ENCODE measurements at places on chromosomes 4 and X.

DNA sequence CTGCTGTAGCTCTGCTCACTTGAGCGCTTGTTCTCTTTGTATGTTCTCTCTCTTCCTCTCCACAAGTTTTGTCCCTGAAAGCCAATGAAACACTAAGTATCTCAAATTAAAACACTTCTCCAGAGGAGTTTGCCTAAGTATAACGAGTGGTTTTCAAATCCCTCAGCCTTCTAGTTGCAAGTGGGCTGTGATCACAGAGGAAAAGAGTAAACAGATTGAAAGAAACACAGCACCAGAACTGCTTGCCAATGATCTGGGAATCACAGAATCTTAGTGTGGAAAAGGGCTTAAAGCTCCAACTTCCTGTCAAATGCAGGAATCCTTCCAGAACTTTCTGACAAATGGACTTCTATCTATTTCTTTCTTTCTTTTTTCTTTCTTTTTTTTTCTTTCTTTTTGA is 4.8 kb upstream of the PRSS12 start:
- DNase-seq = no peak

GRCh38 chr4:170059421-170059820 is 30.3 kb downstream of the AADAT start:
- DNase-seq = no peak

- no peak for DNase-seq
These were observed 235.9 kb upstream of the GIMD1 start for GRCh38 chr4:106604319-106605051.

GRCh38 chrX:69010339-69010738 is 154.9 kb downstream of the PJA1 start:
- DNase-seq = no peak

- DNase-seq = no peak
These were observed 161.5 kb upstream of the SFRP2 start for GRCh38 chr4:153950100-153950979.

GRCh38 chr4:55866290-55866907 is 13.0 kb downstream of the EXOC1 start:
- no peak for DNase-seq

DNA sequence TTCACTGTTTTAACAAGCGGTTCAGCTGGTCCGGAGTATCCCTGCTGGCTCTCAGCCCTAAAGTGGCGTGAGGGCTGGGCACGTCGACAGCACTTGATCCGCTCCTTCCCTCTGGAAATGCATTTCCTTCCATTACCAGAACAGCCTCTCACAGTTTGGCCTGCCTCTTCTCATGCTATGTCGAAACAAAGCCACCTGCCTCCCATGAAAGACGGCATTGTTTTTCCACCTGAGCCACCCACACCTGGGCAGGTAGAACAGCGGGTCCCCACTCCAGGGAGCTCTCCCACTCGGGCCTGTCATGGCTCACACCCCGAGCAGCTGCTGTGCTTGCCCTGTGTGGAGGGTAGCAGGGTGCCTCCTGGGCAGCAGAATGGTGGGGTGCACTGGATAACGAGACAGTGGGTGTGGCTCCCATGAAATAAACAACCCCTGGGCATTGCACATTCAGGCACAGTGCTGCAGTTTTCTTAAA is 86.2 kb downstream of the FHDC1 start:
- DNase-seq = no peak

DNA sequence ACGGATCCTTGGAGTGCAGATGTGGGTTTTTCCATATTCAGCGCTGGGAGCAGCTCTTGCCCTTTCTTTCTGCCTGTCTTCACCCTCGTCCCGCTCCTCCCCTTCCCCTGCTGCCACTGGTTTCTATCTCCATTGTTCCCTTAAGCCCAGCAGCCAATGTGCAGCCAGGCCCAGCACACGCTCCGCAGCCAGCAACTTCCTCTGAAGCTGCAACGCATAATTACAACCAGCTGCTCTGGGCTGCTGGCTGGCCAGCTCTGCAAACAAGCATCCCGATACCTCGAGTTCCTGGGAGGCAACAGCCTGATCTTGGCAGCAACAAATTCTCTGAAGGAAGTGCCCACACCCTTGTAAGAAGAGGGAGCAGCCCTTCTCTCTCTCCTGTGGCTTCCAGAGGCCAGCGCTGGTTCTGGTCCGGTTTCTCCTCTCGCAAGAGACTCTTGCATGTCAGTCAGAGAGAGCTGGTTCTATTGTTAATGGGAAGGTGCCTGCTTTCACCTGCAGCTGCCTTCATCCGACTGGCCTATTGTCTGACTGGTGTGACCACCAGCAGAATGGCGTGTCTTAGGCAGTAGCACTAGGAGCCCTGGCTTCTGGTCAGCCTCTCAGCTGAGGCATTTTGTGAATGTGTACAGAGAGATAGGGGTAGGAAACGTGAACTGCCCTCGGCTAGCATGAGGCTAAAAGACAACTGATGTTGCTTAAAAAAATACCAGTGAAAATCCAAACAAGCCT is 83.8 kb upstream of the MAML3 start:
- DNase-seq = no peak

DNA sequence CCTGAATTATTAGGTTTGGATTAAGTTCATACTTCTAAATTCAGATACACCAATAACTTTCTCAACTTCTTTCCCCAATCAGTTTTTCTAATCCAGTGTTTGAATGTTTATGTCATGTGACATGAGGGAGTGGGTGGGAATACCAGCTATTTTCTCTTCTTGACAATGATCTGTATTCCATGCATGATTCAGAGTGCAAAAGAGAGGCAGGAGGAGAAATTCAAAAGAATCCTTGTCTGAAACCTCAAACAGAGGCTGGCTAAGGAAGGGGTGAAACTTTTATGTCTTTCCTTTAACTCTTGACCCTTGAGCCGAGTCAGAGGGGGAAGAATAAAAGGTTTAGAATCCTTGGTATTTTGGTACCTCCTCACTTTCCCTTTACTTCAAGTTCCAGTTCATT is 544.7 kb downstream of the SPRY1 start:
- no peak for DNase-seq

DNA sequence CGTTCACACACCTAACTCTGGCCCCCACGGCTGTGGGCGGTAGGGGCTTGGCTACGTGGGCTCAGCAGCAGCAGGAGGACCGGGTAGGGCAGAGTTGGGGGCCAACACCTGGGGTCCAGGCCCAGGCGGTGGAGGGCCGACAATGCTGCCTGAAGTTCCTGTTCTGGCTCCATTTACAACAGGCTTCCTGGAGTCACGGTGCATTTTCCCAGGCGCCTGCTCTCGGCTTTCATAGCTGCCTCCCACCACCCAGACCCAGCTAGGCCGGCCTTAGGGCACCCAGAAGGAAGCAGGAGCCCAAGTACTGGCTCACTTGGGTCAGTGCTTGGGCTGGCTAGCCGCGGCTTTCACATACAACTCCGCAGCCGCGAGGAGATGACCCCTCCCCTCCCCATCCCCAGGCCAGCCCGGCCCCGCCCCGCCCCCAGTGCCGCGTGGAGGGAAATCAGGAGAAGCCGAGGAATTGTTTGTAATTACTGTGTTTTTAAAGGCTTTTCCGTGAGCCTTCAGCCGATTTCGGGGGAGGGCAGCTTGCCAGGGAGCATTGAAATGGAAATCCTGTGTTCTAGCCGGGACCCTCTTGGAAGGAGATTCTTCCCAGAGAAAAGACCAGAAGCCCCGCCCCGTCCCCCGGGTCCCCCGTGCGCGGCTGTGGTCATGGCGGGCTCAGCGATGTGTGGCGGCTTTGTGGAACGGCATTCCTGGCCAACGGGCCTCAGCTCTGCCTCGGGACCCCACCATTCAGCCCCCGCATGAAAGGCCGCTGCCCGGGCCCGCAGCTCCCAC is 28.5 kb downstream of the PJA1 start:
- no peak for DNase-seq

- DNase-seq = no peak
These were observed 194.2 kb downstream of the MAD2L1 start for GRCh38 chr4:119872371-119873016.

DNA sequence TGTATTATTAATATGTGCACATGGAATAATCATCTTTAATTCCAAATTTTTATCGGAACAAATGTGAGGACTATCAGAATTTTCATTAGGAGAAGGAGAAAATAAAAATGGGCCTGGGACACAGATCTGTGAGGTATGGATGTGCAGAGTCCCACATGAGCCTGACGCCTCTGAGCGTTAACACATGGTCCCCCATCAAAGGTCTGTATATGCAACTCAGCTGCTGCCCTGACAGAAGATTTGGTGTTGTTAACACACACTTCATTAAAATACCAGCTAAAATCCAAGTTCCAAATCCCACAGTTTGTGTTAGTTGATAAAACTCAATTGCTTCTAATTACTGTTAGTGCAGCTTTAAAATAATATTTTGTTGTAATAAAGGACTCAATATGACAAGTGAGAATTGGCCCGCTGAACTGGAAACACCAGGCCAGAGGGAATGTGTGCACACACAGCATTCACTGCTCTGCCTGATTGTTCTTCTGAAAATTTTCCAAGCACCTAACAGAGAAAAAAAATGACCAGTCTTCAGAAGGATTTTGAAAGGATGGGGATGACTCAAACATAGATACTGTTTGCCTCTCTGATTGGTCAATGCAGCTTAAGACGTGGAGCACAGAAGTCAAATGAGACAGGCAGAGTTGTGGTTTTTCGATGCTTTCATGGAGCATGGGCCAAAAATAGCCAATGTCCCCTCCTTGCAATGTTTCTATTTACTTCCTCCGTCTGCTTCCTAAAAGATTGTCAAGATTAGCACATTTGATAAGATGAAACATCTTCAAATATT is 266.6 kb downstream of the NKX6-1 start:
- DNase-seq = no peak

GRCh38 chr4:102080184-102080583 is 265.1 kb downstream of the SLC39A8 start:
- DNase-seq = no peak

DNA sequence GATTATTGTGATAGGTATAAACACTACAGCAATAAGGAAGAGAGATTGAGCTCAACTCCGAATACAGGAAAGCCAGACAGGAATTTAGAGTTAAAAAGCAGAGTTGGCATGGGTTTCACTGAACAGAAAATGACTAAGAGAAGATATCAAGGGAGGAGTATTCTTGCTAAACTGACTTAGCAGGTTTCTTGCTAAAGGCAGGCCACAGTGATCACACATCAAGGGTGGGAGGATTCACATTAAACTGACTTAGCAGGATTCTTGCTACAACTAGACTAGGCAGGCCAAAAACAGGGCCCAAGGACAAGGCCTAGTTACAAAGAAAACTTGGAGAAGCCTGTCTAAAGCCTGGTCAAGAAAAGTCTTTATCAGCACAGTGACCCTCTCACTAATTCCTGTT is 195.1 kb downstream of the MAGEB5 start:
- no peak for DNase-seq

GRCh38 chr4:122539861-122540465 is 80.9 kb downstream of the IL21 start:
- DNase-seq = no peak

- DNase-seq = no peak
These were observed 159.3 kb downstream of the ATG4A start for GRCh38 chrX:108250654-108251579.

GRCh38 chrX:24423960-24424359 is 41.1 kb upstream of the PDK3 start:
- DNase-seq = no peak

- DNase-seq = peak; percentile 37
These were observed at the start of gene DAPP1 for GRCh38 chr4:99816545-99817308. TSS of gene DAPP1 (plus strand) at chr4:99816827. CDS start at chr4:99816914, 87 bp downstream.

DNA sequence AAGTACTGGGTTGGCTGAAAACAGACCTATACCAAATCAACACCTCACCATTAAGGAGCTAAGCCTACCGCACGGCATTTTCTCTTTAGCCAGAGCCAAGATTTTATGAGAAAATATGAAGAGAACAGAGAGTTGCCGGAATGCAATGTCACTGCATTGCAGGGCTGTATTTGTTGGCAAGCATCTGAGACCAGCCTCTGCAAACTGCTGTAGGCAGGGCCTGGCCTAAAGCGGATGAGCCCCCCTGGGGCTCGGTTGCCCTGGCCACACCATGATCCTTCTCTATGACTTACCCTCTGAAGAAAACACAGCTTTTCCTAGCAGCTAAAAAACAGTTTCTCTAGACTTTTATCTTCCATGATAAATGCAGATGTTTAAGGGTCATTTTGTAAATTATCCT is 120.5 kb upstream of the SORBS2 start:
- no peak for DNase-seq

GRCh38 chr4:6027392-6027791 is 9.2 kb upstream of the C4orf50 start:
- no peak for DNase-seq

GRCh38 chrX:30821116-30821515 is 67.9 kb downstream of the TAB3 start:
- no peak for DNase-seq

DNA sequence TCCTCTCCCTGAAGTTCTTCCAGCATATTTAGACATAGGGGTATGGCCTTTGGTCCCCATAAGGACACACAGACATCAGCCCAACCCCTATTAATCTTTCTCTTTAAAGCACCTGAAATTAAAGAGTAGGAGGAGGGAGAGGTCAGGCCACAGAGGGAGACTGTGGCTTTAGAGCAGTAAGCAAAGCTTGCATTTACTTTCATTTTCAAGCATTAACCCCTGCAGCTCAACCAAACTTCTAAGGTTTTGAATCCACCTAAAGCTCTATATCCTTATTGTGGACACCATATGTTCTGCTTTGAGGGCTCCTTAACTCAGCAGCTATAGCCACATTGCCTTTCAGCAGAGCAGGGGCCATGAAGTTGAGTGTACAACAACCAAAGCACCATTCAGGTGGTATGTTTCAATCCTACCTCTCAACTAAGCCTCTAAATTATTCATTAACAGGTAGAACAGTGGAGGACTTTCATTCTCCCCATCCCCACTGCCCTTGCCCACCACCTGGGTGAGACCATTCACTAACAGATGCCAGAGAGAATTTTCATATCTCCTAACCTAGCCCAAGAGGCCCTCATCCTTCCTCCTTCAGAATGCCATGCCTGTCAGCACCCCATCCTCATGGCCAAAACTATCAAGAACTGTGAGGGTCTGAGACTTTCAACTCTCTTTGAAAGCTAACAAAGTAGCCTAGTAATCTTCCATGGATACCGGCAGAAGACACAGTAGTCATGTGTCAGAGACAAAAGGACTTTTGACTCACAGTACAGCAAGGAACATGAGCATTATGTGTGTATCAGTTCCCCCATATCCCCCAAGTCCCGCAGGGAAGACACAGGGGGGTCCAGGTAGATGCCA is 20.8 kb downstream of the LIN54 start:
- DNase-seq = no peak

DNA sequence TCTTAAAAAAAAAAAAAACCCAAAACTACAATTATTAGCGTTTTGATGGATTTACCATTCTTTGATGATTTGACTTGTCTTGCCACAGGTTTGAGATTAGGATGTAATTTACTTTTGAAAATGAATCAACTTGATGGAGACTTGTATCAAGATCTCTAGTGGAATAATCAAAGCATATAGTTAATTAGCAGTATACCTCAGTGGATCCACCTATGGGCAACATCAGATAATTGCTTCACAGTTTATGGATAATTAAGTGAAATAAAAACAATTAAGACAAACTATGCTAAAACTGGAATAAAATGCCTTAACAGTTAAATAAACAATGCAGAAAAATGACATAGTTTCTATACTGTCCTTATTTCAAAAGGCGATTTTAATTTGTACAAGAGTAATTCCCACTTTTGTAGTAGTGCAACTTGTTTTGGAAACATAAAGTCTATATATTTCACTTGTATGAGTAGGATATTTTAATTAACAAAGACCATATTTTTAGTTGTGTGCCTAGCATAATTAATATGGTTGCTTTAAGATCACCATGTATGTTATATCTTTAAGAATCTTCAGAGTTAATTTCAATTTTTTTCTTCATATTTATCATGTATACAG is 4.2 kb downstream of the CPEB2 start:
- no peak for DNase-seq

- DNase-seq = no peak
These were observed 87.7 kb downstream of the FBXW7 start for GRCh38 chr4:152448038-152448707.

- no peak for DNase-seq
These were observed 8.2 kb upstream of the ABCG2 start for GRCh38 chr4:88166608-88167007.

Data from stimulated activated CD4-positive, alpha-beta T cell treated with anti-CD3 and anti-CD28 coated beads, Interleukin-15, amount 100 ng/mL, for 1 hour (primary cell).